ENCODE measurements at places on chromosomes 7 and 10. TPM values are rescaled to one million over a fixed set of nuclear protein-coding genes. Genes with fewer than 3 reads are reported as not detected.
A peak's percentile ranks its signal among the peaks of the same experiment; 100 is the strongest.

Gene ABCB1
- 1.5 TPM for polyA plus RNA-seq

Gene ABCB8
- polyA plus RNA-seq: 28.7 TPM

- DNase-seq: peak; percentile 72
- peak overlapping the region; percentile 98 for H3K27ac ChIP-seq
- H3K27me3 ChIP-seq: no peaks in the 10 kb centered on the region
- peaks cover 15% of the 10 kb centered on the region for H3K4me1 ChIP-seq
These were observed 869 bp downstream of the TRIM24 start for GRCh38 chr7:138460649-138461607.

GRCh38 chr10:28250782-28251181 lies 52.1 kb downstream of the MPP7 start:
- no peaks in the 10 kb centered on the region for H3K4me1 ChIP-seq
- H3K27ac ChIP-seq: no peak overlapping the region
- DNase-seq: no peak
- H3K27me3 ChIP-seq: no peaks in the 10 kb centered on the region

GRCh38 chr10:25388862-25389206 lies 214.0 kb downstream of the GPR158 start:
- H3K4me1 ChIP-seq: no peaks in the 10 kb centered on the region
- H3K27me3 ChIP-seq: no peaks in the 10 kb centered on the region
- H3K36me3 ChIP-seq: no peaks in the 10 kb centered on the region
- H3K4me3 ChIP-seq: no peak overlapping the region
- no peak overlapping the region for H3K27ac ChIP-seq

Gene MKX
- polyA plus RNA-seq: 0.50 TPM

- no peaks in the 10 kb centered on the region for H3K36me3 ChIP-seq
- H3K4me3 ChIP-seq: no peak overlapping the region
- no peak overlapping the region for H3K27ac ChIP-seq
- DNase-seq: no peak
These were observed 255.9 kb upstream of the GLI3 start for GRCh38 chr7:42492920-42493319.

GRCh38 chr10:9274206-9274755 lies 1219.8 kb downstream of the GATA3 start:
- H3K27me3 ChIP-seq: peaks cover 2% of the 10 kb centered on the region
- H3K36me3 ChIP-seq: no peaks in the 10 kb centered on the region
- no peaks in the 10 kb centered on the region for H3K4me1 ChIP-seq
- DNase-seq: no peak
- H3K4me3 ChIP-seq: no peak overlapping the region

DNA sequence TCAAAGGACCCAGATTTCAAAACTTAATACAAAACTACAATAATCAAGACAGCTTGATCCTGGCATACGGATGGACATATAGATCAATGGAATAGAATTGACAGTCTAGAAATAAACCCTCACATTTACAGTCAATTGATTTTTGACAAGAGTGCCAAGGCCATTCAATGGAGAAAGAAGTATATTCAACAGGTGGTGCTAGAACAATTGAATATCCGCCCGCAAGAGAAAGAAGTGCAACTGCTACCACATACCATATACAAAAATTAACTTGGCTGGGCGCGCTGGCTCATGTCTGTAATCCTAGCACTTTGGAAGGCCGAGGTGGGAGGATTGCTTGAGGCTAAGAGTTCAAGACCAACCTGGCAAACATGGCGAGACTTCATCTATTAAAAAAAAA lies 23.2 kb upstream of the CCL24 start:
- DNase-seq: no peak
- H3K36me3 ChIP-seq: no peaks in the 10 kb centered on the region
- H3K4me1 ChIP-seq: no peaks in the 10 kb centered on the region
- H3K4me3 ChIP-seq: no peak overlapping the region
- H3K27ac ChIP-seq: no peak overlapping the region

Gene CDHR3
- 10.5 TPM for polyA plus RNA-seq

Gene BAMBI
- 3.1 TPM for polyA plus RNA-seq

GRCh38 chr10:59807629-59808620 lies 54.7 kb upstream of the MRLN start:
- no peak overlapping the region for H3K4me3 ChIP-seq
- H3K36me3 ChIP-seq: peaks cover 37% of the 10 kb centered on the region
- DNase-seq: no peak
- H3K27ac ChIP-seq: peak overlapping the region; percentile 35

DNA sequence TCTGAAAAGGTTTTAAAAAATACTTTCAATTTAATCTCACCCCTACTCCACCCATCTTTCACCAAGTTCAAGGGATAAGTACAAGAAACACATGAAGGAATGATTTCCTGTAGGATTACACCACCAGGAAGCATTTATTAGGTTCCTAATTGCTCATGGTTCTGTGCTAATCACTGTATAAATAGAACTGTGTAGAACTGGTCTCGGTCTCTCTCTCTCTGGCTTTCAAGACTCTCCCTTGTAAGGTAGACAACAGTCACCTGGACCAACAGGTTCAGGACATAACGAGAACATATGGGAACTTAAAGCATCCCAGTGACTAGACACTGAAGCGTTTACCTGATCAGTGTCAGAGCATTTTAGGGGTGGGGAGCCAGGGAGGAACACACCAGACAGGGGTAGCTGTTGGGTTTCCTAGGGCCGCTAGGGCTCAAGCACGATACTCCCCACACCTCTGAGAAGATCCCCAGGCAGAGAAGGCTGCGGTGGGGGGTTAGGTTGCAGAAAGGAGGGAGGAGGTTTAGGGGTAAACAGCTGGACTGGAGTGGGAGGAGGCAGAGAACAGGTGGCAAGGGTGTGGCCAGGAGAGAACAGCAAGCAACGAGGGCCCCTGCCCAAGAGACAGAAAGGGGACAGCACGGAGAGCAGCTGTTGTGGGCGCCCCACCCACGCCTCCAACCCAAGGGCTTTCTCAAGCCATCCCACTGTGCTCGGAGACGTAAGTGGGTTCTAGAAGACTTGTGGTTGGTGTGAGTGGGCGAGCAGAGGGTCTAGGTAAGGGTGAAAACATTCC lies 52.5 kb upstream of the USP6NL start:
- H3K4me3 ChIP-seq: no peak overlapping the region
- no peaks in the 10 kb centered on the region for H3K4me1 ChIP-seq
- no peak overlapping the region for H3K27ac ChIP-seq
- no peaks in the 10 kb centered on the region for H3K36me3 ChIP-seq
- no peak for DNase-seq

Gene LGI1
- polyA plus RNA-seq: not detected

- H3K36me3 ChIP-seq: no peaks in the 10 kb centered on the region
- no peak overlapping the region for H3K27ac ChIP-seq
- H3K4me1 ChIP-seq: no peaks in the 10 kb centered on the region
- H3K4me3 ChIP-seq: no peak overlapping the region
- no peaks in the 10 kb centered on the region for H3K27me3 ChIP-seq
These were observed 95.8 kb downstream of the HECW1 start for GRCh38 chr7:43208242-43208641.

GRCh38 chr7:157310676-157311185 lies 26.1 kb upstream of the DNAJB6 start:
- H3K4me3 ChIP-seq: no peak overlapping the region
- no peaks in the 10 kb centered on the region for H3K4me1 ChIP-seq
- no peak overlapping the region for H3K27ac ChIP-seq
- H3K27me3 ChIP-seq: no peaks in the 10 kb centered on the region

DNA sequence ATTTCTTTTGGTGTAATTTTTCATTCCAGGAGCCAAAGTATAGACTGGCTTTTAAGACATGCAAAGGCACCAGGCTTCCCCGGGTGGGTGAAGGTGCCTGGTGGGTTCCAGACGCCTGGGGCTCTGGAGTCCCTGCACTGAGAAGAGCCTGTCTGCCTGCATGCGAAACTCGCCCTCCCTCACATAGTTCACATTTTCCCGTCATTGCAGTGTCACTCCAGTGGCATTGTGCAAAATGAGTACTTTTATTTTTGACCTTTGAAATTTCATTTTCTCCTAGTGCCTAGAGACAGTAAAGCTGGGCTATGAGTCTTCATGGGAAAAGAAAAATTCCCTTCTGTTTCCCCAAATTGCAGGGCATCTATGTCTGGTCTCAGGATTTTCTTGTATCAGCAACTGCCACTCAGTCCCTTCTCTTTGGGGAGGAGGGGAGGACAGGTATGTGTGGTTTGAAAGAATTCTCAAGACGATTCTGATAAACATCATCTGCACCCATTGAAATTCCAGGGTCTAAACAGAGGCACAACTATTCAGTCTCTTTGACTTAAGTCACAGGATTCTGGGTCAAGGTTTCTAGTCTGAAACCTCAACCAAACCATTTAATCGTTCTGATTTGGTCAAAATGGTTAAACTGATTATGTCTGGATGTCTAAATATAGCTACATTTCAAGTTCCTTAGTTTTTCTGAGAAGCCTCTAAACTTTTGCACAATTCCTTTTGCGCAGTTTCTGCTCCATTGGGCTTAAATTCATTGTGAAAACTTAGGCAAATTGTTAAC lies 107.8 kb downstream of the CYP26A1 start:
- H3K36me3 ChIP-seq: no peaks in the 10 kb centered on the region
- H3K4me1 ChIP-seq: no peaks in the 10 kb centered on the region
- H3K27me3 ChIP-seq: no peaks in the 10 kb centered on the region
- H3K4me3 ChIP-seq: no peak overlapping the region
- no peak for DNase-seq
- H3K27ac ChIP-seq: no peak overlapping the region

Gene RSPH10B
- 2.3 TPM for polyA plus RNA-seq

GRCh38 chr10:102241032-102241443 lies 274 bp downstream of the PITX3 start:
- H3K27me3 ChIP-seq: peaks cover 29% of the 10 kb centered on the region
- no peak overlapping the region for H3K27ac ChIP-seq
- no peak for DNase-seq
- peaks cover 5% of the 10 kb centered on the region for H3K36me3 ChIP-seq

DNA sequence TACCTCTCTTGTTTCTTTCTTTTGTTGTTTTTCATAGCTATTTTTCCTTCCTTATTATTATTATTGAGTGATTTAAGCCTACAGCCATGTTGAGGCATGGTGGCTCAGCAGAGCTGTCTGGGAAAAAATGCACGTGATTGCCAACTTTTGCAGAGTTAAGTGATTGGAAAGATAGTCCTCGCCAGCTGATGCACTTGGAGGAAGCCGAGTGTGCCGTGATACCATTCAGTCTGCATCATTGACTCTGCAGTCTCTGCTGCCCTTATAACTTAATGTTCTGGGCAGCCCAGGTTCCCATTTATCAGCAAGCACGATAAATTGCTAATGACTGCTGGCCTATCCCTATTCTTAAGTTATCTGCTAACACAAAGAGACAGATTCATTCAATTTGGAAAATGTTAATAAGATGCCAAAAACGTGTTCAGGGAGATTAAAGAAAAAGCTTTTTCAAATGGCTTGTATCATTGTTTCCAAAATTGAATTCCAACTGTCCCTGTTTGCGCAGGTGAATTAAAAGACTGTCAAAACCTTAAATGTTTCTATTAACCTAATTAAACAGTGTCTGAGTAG lies 232.9 kb upstream of the NPY start:
- H3K27ac ChIP-seq: no peak overlapping the region
- H3K4me3 ChIP-seq: no peak overlapping the region
- no peak for DNase-seq
- H3K4me1 ChIP-seq: no peaks in the 10 kb centered on the region

GRCh38 chr7:116843378-116843777 lies 19.0 kb upstream of the CAPZA2 start:
- DNase-seq: no peak
- no peaks in the 10 kb centered on the region for H3K36me3 ChIP-seq
- H3K27me3 ChIP-seq: no peaks in the 10 kb centered on the region
- no peak overlapping the region for H3K27ac ChIP-seq
- H3K4me1 ChIP-seq: no peaks in the 10 kb centered on the region

DNA sequence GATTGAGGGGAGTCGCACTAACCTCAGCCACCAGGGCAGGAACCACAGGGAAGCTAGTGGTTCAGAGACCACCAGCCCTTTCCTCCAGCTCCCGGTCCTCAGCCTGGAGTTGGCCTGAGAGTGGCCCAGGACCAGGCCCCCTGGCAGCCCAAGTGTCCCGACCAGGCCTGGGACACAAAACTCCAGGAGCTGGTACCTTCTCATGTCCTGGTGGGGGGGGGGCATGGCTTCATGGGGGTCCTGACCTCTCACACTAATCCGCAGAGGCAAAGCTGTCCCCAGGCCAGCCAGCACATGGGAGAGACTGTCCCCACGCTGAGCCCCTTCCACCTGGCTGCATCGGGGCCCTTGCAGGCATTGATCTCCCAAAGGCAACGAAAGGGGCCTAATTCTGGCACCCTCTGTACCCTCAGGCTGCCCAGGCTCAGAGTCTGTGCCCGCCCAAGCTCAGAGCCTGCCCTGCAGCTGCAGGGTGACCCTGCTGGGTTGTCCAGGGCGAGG lies 28.2 kb downstream of the GPRIN2 start:
- H3K4me3 ChIP-seq: no peak overlapping the region
- no peak overlapping the region for H3K27ac ChIP-seq
- H3K4me1 ChIP-seq: peaks cover 19% of the 10 kb centered on the region
- no peak for DNase-seq
- H3K36me3 ChIP-seq: no peaks in the 10 kb centered on the region

Gene GIMAP2
- 22.0 TPM for polyA plus RNA-seq

DNA sequence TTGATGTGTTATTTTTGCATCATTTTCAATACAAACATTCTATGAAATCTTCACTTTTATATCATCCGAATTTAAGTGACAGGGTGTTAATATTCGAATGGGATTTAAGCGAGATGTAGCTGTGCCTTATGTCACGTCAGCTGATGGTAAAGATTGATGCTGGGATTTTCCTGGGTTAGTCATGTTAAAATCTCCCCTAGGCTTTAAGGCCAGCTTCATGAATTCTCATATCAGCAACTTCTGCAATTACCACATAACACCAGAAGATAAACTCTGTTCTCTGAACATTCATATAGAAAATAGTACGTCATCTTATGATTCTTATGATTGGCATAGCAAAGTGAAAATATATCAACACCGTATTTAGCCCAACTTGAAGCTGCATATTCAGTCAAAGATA lies 669.2 kb downstream of the PCDH15 start:
- DNase-seq: no peak
- no peaks in the 10 kb centered on the region for H3K4me1 ChIP-seq
- H3K36me3 ChIP-seq: no peaks in the 10 kb centered on the region
- no peak overlapping the region for H3K27ac ChIP-seq
- H3K4me3 ChIP-seq: no peak overlapping the region

DNA sequence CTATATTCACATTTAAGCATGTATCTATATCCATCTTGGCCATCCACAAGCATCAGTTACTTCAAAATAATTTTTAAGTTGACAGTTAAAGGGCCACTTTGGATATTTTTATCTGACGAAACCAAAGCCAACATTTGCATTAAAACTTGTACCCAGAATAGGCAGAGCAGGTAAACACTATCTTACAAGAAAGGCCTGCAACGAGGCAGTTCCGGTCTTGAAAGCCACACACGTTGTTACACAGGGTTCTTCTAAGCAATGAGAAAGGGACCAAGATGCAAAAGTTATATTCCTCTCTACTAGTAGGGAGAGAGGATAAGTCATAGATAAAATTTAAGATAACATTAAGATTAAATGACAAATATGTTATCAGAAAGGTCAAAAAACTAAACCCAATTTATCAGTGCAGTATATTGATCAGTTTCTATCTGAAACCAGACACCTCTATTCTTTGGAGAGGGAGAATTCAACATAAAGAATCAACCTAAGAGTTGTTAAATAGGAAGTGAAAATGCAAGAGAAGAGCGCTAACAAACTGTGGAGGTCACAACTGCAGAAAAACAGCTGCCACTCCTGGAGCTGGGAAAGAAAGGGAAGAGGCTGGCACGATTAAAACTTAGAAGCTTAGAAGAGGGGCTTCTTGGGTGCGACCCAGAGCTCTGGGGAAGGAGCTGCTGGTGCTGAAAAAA lies 701.3 kb downstream of the TNS3 start:
- H3K4me1 ChIP-seq: no peaks in the 10 kb centered on the region
- H3K27me3 ChIP-seq: no peaks in the 10 kb centered on the region
- H3K36me3 ChIP-seq: no peaks in the 10 kb centered on the region
- no peak for DNase-seq
- H3K4me3 ChIP-seq: no peak overlapping the region

- no peak overlapping the region for H3K4me3 ChIP-seq
- peak; percentile 60 for DNase-seq
- peaks cover 3% of the 10 kb centered on the region for H3K4me1 ChIP-seq
These were observed 1.3 kb upstream of the CLDN12 start for GRCh38 chr7:90401989-90402388.

Gene LRRD1
- not detected for polyA plus RNA-seq
